ENCODE measurements at places on chromosomes 5 and 9.

DNA sequence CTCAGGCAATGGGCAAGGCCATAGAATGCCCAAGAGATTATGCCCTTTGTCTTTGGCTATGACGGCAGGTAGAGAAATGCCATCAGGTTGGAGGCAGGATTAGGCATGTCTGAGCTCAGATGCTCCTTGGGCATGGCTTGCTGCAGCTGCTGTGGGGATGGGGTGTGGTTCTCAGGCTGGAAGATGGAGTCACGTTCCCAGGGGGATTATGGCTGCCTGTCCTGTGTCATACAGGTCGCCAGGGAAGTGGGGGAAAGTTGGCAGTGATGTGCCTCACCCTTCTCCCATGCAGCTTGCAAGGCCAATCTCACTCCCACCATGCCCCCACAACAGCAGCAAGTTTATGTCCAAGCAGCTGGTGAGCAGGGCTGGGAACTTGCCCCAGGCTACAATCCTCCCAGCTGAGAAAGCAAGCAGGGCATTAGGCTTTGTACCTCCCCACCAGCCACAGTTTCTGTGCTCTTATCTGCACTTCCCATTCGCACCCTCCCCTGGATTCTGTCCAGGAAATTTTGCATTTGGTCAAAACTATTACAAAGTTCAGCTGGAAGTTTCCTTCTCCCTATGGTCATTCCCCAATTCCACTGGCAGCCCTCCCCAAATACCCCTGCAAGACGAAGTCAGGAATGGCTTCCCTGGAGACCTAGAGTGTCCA is 1788.0 kb upstream of the NUDT12 start:
- DNase-seq, result no peak

GRCh38 chr5:107735558-107735957 is 64.8 kb upstream of the EFNA5 start:
- DNase-seq, result no peak

DNA sequence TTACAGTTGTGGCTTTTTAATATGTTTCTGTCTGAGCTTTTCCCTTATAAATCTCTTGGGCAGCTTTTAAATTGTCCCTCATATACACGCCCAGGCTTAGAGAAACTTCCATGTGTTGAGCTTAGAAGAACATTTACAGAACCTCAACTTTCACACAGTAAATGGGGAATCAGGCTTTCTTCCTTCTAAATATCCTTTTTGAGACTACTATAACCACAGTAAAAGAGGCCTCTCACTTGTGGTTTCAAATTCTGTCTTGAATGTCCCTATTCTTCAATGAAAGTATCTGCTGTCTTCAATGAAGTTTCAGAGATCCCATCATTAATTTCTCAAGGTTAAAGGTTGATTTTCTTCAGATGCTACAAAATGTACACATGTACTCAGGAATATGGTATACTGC is 588.6 kb upstream of the DMAC1 start:
- DNase-seq, result no peak

- DNase-seq, result no peak
Measured at GRCh38 chr9:17906841-17907778, 328.2 kb downstream of the SH3GL2 start.

DNA sequence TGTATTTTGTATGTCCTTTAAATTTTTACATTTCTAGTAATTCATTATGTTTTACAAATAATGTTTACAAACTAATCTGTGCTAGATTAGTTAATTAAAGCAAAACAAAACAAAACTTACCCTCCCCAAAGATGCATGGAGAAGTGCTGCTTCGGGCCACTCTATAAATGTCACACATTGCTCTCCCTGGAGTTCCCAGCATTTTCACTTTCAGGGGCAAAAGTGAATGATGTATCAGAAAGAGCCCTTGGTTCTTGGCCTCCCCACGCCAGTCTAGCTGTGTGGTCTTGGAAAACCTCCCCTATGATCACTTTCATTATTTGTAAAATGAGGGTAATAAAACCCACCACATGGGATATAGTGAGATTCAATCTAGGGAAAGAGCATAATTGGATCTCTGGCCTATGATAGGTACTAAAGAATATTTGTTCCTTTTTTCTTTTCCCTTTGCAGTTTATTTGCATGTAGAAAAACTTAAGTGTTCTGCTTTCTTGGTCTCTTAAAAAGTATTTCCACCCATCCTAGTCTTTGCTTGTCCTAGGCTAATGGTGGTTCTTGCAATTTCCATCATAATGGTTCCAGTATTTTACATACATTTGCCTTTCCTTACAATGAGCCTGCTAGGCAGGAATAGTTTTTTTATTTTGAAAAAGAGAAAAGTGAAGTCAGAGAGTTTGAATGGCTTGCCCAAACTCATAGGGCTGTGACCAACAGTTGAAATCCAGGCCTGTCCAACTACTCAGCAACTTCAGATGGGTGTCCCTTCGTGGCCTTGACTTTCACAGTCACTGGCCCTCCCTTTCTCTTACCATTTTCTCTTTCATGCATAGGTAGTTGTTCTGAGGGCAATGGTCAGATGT is 184.5 kb upstream of the KLF4 start:
- no peak for DNase-seq

- no peak for DNase-seq
Measured at GRCh38 chr9:7094576-7094975, 336.8 kb downstream of the KDM4C start.

GRCh38 chr5:136123236-136123768 is 9.3 kb upstream of the SMAD5 start:
- no peak for DNase-seq

DNA sequence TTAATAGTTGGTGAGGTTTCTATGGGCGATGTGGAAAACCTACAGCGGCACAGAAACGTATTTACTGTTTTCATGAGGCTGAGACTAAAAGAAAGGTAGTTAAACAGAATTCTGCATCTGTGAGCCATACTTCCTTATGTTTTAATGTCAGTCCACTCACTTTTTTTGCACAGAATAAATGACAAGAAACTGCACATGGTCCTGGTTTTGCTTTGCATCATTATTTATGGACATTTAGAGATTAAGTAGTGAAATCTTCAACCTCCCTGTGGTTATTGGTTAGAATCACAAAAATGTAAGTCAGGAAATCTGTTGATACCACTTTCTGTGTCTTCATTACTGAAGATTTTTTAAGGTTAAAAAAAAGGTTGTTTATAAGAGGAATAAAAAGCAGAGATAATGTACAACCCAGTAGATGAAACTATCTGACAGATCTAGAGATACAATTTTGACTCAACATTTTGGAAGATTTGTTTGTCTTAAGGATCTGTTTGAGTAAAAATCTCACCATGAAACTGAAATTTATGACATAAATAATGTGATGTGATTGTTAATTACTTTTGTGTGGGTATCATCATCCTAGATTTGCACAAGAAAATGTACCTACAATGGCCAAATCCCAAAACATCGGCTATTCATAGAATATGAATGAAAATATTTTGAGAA is 2.4 kb downstream of the PRR16 start:
- no peak for DNase-seq

- DNase-seq, result no peak
Measured at GRCh38 chr5:18048449-18048848, 414.2 kb downstream of the TAF11L14 start.

DNA sequence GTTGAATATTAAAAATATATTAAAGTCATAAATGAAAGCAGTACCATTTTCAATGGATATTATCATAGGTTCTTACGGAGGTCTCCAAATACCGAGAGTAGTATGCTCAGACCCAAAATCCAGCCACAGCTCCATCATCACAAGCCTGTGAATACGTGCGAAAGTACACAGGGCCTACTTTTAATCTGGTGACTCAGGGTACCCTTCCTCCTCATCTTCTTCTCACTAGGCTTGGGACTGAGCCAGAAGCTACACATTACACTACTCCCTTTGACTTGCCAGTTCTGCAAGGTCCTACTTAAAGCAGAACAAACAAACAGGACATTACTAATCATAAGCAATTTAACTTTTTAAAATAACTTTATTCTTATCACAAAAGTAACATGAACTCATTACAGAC is 7.6 kb upstream of the RIC1 start:
- no peak for DNase-seq

GRCh38 chr9:16619402-16619801 is 251.1 kb downstream of the BNC2 start:
- DNase-seq, result no peak

DNA sequence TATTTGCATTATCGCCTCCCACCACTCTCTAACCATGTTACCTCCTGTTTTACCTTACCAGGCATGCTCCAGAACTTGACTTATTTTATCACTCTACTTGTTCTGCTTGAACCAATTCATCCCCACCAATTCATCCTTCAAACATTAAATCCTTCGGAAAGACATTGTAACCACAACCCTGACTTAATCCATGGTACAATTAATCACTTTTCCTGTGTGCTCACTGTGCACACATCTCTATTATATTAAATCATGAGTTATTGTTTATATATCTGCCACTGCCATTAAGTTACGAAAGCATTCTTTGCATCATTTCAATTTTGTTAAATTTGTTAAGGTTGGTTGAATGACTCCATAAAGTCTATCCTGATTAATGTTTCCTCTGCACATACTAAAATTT is 7.4 kb upstream of the C5orf46 start:
- no peak for DNase-seq

DNA sequence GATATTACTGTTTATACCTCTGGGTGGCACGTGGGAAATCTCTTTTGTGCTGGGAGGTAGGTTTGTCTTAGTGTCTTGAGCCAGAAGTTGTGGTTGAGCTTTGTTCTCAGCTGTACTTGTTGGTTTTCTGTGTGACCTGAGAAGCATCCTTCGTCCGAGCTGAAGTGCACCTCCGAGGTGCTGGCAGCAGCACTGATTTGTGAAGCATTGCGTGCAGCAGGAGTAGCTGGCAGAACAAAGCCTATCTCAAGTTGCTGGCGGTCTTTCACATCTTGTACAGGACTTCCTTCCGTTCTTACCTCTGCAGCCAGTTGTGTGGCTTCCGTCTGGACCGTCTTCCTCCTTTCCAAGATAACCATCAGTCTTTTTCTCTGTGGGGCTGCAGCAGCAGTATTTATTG is 4.3 kb downstream of the PRRC2B start:
- no peak for DNase-seq

GRCh38 chr9:27436234-27436633 is 87.9 kb upstream of the IFNK start:
- DNase-seq, result no peak

DNA sequence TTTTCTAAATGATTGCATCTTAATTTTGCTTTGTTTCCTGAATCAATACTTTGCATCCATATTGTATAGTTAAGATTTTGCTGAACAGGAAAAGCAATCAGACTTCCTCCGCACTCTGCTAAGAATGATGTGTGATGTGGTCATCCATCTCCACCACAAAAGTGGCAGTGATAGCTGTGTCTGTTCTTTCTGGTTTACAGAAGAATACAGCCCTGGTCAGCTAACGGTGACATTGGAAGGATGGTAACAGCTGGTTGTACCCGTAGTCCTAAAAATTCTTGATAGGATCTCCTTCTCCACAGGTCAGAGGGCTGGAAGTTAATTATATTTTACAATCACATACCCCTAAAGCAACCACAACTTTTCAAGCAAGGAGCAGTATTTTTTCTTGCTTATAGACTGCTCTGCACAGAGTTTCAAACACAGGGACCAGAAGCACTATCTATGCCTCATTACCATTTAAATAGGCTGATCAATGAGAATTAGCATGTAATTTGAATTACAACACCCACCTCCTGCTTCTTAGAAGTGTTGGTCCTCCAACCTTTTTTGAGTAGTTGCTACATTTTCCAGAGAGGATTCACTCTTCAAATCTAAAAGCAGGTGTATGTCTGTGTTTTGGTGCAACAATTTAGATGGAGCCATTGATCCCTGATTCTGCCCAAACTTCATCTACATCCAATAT is 1191.9 kb upstream of the NUDT12 start:
- no peak for DNase-seq

GRCh38 chr9:134050726-134051125 is 17.1 kb downstream of the BRD3 start:
- no peak for DNase-seq

GRCh38 chr5:10707198-10708142 is 53.6 kb downstream of the DAP start:
- no peak for DNase-seq

GRCh38 chr9:22237497-22238363 is 208.9 kb upstream of the DMRTA1 start:
- DNase-seq, result no peak

GRCh38 chr9:16413509-16414016 is 456.9 kb downstream of the BNC2 start:
- DNase-seq, result no peak

DNA sequence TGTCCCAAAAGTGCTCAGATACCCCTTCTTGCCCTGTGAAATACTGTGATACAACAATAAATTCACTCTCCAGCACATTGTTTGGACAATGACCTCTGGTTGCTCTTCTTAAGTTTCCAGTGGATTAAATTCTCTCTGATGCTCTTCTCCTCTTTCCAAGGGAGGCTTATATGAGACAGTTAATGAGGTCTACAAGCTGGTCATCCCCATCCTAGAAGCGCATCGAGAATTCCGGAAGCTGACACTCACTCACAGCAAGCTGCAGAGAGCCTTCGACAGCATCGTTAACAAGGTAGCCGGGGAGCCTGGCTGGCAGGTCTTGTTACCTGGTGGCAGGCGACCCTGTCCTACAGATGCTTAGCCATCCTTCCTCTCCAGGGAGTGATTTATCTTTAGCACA is 226.5 kb downstream of the DOCK8 start:
- DNase-seq, result no peak

DNA sequence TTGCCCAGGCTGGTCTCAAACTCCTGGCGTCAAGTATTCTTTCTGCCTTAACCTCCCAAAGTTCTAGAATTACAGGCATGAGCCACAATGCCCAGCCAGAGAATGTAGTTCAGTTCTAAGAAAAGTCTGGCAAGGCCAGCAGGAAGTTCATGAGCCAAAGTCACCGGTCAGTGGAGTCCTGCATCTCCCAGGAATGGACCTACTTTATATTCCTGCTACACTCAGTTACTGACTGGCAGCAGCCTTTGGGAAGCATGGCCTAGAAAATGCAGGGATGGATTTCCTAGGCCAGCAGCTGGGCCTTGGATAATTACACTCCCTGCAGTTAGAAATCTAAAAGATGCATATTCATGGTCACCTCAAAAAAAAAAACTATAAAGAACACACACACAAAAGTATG is 135.7 kb downstream of the CAAP1 start:
- DNase-seq, result no peak

DNA sequence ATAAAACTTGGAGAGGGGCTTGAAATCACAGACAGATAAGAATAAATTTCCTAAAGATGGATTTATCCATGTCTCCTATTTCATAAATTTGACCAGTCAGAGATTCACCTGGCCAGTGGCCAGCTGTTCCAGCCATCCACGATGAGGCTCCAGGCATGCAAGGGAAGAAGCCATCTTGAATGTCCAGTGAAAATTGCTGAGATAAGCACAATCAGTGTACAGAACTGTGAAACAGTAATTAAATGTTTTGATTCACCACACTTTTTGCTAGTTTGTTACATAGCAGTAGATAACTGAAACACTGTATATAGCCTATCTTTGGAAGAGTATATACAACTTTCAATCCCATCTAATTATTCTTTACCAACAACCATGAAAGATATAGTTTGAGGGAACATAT is 163.5 kb downstream of the HINT1 start:
- no peak for DNase-seq
